ENCODE measurements at places on chromosomes 4 and X. TPM values are rescaled to one million over a fixed set of nuclear protein-coding genes. Genes with fewer than 3 reads are reported as not detected.

The PAK3 gene
- 0.59 TPM for total RNA-seq

The IL21 gene
- not detected for total RNA-seq

The GABRG1 gene
- total RNA-seq = not detected

The MAGEA1 gene
- total RNA-seq = 11.7 TPM

The RBM47 gene
- total RNA-seq = 11.2 TPM

The TCEAL3 gene
- total RNA-seq = 77.7 TPM

The TKTL2 gene
- not detected for total RNA-seq

The PCDH7 gene
- total RNA-seq = 1.0 TPM

The TMEM35A gene
- 3.5 TPM for total RNA-seq

The USP17L10 gene
- not detected for total RNA-seq

The RP2 gene
- total RNA-seq = 30.9 TPM

The GAB3 gene
- 15.6 TPM for total RNA-seq

The TLR2 gene
- 4.8 TPM for total RNA-seq

The TECRL gene
- total RNA-seq = not detected

The NAT8L gene
- 0.05 TPM for total RNA-seq
